ENCODE measurements at places on chromosomes 12 and 14. TPM values are rescaled to one million over a fixed set of nuclear protein-coding genes. Genes with fewer than 3 reads are reported as not detected.

The RTL1 gene
- 159 TPM for total RNA-seq

The FAM90A1 gene
- not detected for total RNA-seq

The KRT3 gene
- total RNA-seq, result not detected

The IL26 gene
- not detected for total RNA-seq

The AHNAK2 gene
- total RNA-seq, result 1.1 TPM

The SLC8A3 gene
- total RNA-seq, result 0.43 TPM

The FAM181A gene
- not detected for total RNA-seq

The C12orf50 gene
- 0.10 TPM for total RNA-seq

The MANSC4 gene
- 1.1 TPM for total RNA-seq

The SELPLG gene
- total RNA-seq, result not detected

The VDR gene
- 0.38 TPM for total RNA-seq

The HRK gene
- 6.9 TPM for total RNA-seq

The ASCL1 gene
- 8.3 TPM for total RNA-seq

The C12orf54 gene
- total RNA-seq, result not detected

The AVPR1A gene
- total RNA-seq, result 0.16 TPM

The AICDA gene
- total RNA-seq, result not detected

The FBXO21 gene
- total RNA-seq, result 63.3 TPM

The FGF6 gene
- total RNA-seq, result not detected

The KMT2D gene
- 132 TPM for total RNA-seq

The KRT6C gene
- total RNA-seq, result not detected

The BBS10 gene
- 12.9 TPM for total RNA-seq

The ZNF140 gene
- 30.2 TPM for total RNA-seq

The C2CD5 gene
- total RNA-seq, result 122 TPM

The P2RX2 gene
- total RNA-seq, result 0.19 TPM

The AQP5 gene
- total RNA-seq, result 1.8 TPM

The RERGL gene
- total RNA-seq, result not detected

The RIPK3 gene
- 0.62 TPM for total RNA-seq

The TBK1 gene
- total RNA-seq, result 20.4 TPM
